B cell (primary cell): ENCODE measurements at places on chromosomes 3 and 15. TPM values are rescaled to one million over a fixed set of nuclear protein-coding genes. Genes with fewer than 3 reads are reported as not detected.
A peak's percentile ranks its signal among the peaks of the same experiment; 100 is the strongest.

- H3K36me3 ChIP-seq: no peaks in the 10 kb centered on the region
- peak within 1 kb of the TSS; percentile 89 for H3K27ac ChIP-seq
- H3K4me1 ChIP-seq: peaks cover 92% of the 10 kb centered on the region
- DNase-seq: peak; percentile 86
Observed at GRCh38 chr3:16513141-16514020, at the start of gene RFTN1. TSS of gene RFTN1 (minus strand) at chr3:16513699. CDS start at chr3:16493869, 19,830 bp downstream.

DNA sequence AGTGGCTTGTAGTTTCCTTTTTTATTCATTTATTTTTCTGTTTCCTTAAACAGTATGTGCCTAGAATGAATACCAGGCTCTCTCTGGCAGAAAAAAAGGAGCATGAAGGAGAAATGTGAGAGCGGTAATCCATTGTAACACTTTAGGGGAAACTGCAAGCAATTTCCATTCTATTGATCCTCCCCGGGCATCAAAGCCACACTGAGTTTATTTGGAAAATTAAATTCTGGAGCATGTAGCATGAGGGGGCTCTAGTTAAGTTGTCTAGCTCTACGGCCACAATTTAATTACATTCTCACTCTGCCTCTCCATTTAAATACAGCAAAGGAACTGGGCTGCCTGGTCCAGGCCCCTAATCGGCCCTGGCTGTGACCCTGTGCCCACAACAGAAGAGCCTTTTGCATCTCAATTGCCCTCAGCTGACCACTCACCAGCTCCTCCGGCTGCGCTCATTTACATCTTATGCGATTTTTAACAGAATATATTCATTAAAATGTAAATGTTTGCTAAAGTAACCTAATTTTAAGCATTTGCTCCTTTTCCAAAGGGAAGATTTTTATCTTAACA is 72.9 kb downstream of the MEGF11 start:
- no peak for DNase-seq
- H3K4me1 ChIP-seq: peaks cover 4% of the 10 kb centered on the region
- H3K36me3 ChIP-seq: no peaks in the 10 kb centered on the region
- no peak overlapping the region for H3K4me3 ChIP-seq

- no peak overlapping the region for H3K27ac ChIP-seq
- DNase-seq: no peak
- H3K36me3 ChIP-seq: no peaks in the 10 kb centered on the region
- H3K27me3 ChIP-seq: no peaks in the 10 kb centered on the region
- H3K4me1 ChIP-seq: no peaks in the 10 kb centered on the region
Observed at GRCh38 chr3:30804984-30805383, 89.5 kb downstream of the GADL1 start.

DNA sequence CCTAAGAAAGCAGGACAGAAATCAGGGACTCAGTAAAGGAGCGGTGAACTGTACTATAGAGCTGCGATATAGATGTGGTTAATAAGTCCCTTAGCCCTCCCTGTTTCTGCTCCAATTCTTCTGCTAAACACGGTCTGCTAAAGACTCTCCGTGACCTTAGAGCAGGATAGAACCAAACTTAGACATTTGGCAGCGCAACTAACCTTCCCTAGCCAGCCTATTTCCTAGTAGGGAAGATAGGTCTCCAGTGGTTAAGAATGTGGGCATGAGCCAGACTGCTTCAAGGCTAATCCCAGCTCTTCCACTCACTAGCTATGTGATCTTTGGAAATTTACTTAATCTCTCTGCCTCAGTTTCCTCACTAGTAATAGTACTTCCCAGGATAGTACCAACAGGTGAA is 193.6 kb upstream of the IL12A start:
- no peaks in the 10 kb centered on the region for H3K36me3 ChIP-seq
- H3K27me3 ChIP-seq: no peaks in the 10 kb centered on the region
- DNase-seq: no peak

- H3K4me3 ChIP-seq: no peak overlapping the region
- DNase-seq: no peak
- H3K36me3 ChIP-seq: no peaks in the 10 kb centered on the region
- H3K4me1 ChIP-seq: no peaks in the 10 kb centered on the region
- no peaks in the 10 kb centered on the region for H3K27me3 ChIP-seq
- H3K27ac ChIP-seq: no peak overlapping the region
Observed at GRCh38 chr15:99416191-99417188, 149.3 kb upstream of the MEF2A start.

- H3K4me1 ChIP-seq: no peaks in the 10 kb centered on the region
- no peak overlapping the region for H3K27ac ChIP-seq
- H3K36me3 ChIP-seq: no peaks in the 10 kb centered on the region
- H3K4me3 ChIP-seq: no peak overlapping the region
- H3K27me3 ChIP-seq: no peaks in the 10 kb centered on the region
Observed at GRCh38 chr3:87354398-87354797, 78.0 kb upstream of the POU1F1 start.

DNA sequence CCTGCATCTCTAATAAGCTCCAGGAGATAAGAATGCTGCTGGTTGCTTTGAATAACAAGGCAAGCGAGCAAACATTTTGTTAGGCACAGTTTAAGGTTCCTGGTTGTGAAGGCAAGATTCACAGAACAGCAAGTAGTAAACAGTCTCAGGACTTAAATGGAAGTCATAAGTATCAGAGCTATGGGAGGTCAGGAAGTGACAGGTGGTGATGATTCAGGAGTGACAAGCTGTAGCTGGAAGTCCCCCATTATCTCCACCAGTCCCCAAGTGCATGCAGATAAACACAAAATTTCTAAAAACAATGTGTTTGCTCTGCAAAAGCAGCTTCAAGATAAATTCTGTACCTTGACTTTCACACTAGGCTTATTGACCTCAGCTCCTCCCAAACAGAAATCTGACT is 3.3 kb downstream of the FETUB start:
- no peaks in the 10 kb centered on the region for H3K4me1 ChIP-seq
- no peak overlapping the region for H3K4me3 ChIP-seq
- H3K27ac ChIP-seq: no peak overlapping the region

- no peak overlapping the region for H3K4me3 ChIP-seq
- no peak for DNase-seq
- H3K36me3 ChIP-seq: no peaks in the 10 kb centered on the region
- H3K27ac ChIP-seq: no peak overlapping the region
- no peaks in the 10 kb centered on the region for H3K27me3 ChIP-seq
Observed at GRCh38 chr3:193996221-193996620, 139.7 kb upstream of the HES1 start.

DNA sequence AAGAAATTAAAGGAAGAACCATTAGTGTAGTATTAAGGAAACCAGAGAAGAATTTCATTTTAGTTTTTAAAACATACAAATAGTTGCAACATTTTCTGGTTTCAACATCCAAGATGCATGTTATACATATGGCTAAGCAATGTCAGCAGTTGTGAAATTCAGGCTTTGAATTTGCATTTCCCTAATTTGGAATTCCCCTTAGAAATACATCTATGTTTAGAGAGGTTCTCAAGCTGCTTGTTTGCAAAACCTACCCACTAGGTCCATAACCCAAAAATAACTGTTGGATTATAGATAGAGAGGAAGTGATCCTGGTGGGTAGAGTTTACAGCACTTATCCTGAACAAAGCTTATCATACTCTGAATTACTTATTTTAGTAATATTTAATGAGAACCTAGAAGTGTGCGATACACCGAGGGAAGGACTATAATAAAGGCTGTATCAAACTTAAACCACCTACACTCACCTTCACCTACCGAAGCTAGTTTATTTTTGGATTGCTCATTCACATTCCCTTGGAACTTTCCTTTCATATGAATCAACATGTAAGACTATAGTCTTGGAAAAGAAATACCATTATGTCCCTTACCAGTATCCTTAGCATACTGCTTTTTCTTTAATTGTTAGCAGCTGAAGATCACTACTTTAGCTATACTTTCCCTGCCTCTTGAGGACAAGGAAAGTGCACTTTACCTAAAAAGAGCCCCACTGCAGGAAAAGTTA is 60.6 kb downstream of the CHAC1 start:
- H3K4me1 ChIP-seq: peaks cover 9% of the 10 kb centered on the region
- no peak overlapping the region for H3K27ac ChIP-seq
- peak; percentile 38 for DNase-seq
- H3K4me3 ChIP-seq: no peak overlapping the region

DNA sequence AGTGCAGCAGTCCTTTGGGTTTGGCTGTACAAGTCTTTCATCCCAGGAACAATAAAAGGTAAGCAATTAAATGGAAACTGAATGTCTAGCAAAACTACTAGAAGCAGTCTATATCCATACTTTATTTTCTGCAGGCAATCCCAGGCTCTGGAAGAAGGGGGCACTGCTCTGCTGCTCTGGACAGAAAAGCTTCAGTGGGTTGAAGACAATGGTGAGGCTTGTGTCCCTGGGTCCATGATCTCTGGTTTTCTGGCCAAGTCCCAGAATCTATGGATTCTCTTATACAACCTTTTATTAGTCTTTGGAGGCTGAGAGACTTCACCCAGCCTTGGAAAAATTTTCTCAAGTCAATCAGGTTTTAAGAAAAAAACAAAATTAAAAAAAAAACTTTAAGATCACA is 35.6 kb downstream of the SCAP start:
- DNase-seq: no peak
- H3K4me3 ChIP-seq: no peak overlapping the region
- H3K36me3 ChIP-seq: peaks cover 51% of the 10 kb centered on the region
- H3K27me3 ChIP-seq: no peaks in the 10 kb centered on the region

DNA sequence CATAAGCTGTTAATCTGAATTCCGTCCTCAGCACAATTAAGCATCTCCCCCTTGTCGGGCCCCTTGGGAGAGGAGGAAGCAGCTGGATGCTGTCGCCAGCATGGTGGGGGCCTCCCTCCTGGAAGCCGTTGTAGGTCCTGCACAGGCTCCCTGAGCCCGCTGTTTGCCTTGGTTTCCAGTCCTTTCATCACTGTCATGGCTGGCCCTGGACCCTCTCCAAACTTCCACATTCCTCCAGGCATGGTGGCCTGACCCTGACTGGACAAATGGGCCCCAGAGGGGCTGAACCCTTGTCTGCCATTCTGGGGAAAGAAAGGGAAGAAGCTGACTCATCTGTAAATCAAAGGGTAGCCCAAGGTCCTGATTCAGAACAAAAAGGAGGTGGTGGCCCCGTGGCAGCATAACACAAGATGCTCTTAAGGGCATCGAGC is 300.5 kb upstream of the LRRFIP2 start:
- no peaks in the 10 kb centered on the region for H3K36me3 ChIP-seq
- DNase-seq: no peak
- H3K4me3 ChIP-seq: no peak overlapping the region
- H3K27me3 ChIP-seq: no peaks in the 10 kb centered on the region

DNA sequence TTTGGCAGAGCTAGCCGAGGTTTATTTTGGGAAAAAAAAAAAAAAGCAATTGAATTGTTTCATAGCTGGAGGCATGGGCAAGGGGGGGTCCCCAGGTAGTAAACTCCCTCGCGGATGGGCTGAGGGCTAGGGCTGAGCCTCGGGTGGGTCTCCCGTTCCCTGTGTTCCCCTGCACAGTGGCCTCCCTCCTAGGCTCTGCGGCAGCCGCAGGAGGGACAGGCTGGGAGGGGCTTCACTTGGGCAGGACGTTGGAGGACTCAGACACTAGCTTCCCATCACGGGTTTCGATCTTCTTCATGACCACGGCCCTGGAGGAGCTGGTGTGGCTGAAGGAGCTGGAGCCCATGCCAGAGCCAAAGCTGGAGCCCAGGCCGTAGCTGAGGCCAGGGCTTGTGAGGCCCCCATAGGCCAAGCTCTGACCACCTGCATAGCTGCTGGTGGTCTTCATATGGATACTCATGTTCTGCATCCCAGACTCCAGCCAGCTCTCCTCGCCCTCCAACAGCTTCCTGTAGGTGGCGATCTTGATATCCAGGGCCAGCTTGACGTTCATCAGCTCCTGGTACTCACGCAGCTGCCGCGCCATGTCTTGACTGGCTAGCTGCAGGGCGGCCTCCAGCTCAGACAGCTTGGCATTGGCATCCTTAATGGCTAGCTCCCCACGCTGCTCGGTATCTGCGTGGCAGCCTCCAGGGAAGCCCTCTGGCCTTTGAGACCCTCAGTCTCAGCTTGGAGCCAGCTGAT is 64.0 kb upstream of the CDAN1 start:
- H3K27me3 ChIP-seq: no peaks in the 10 kb centered on the region
- no peak for DNase-seq
- no peaks in the 10 kb centered on the region for H3K4me1 ChIP-seq
- no peaks in the 10 kb centered on the region for H3K36me3 ChIP-seq

- H3K27ac ChIP-seq: no peak overlapping the region
- no peak overlapping the region for H3K4me3 ChIP-seq
Observed at GRCh38 chr3:95750097-95750496, 1064.3 kb upstream of the EPHA6 start.

GRCh38 chr3:137347132-137347531 is 389.3 kb downstream of the IL20RB start:
- H3K27ac ChIP-seq: no peak overlapping the region
- H3K36me3 ChIP-seq: no peaks in the 10 kb centered on the region
- H3K4me3 ChIP-seq: no peak overlapping the region
- no peaks in the 10 kb centered on the region for H3K4me1 ChIP-seq
- DNase-seq: no peak

DNA sequence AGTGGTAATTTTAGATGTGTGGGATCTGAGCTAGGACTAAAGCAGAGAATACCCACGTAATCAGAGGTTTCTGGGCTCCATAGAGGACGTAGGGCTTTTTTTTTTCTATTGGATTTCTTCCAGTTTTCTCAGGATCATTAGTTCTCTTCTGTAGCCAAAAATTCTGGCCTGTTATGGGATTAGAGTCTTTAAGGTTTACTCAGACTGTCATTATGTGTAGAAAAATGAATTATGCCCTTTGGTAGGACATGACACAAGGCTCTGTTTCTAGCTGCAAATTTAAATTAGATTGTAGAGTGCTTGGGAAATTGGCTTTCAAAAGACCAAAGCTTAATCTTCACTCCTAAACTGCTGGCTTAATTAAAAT is 1.9 kb downstream of the SETD5 start:
- peaks cover 53% of the 10 kb centered on the region for H3K4me1 ChIP-seq
- H3K27ac ChIP-seq: peak overlapping the region; percentile 95
- peaks cover 6% of the 10 kb centered on the region for H3K36me3 ChIP-seq

DNA sequence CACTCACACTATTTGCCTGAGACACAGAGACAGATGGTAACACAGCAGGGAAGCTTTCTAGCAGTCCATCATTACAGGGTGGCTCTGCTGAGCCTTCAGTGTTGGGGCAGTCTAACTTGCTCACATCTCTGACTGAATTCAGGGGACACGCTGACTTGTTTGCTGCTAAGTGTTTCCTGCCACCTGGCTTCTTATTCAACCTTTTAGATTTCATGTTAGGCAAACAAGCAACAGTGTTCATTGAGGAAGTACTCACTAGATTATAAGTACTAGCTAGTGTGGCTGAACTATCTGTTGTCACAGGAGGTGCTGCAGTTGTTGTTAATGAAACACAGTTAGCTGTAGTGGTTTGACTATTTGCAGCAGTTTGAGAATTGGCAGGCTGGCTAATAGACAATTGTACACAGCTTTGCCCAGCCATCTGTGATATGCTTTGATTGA is 37.3 kb downstream of the USF3 start:
- peak overlapping the region; percentile 11 for H3K4me3 ChIP-seq
- peaks cover 2% of the 10 kb centered on the region for H3K36me3 ChIP-seq
- peak; percentile 73 for DNase-seq
- H3K4me1 ChIP-seq: peaks cover 81% of the 10 kb centered on the region
- H3K27me3 ChIP-seq: no peaks in the 10 kb centered on the region

Gene PLXNA1
- polyA plus RNA-seq: 6.7 and 10.5 TPM in 2 replicates

Gene P2RY12
- 0.17 and 0.42 TPM in 2 replicates for polyA plus RNA-seq

Gene SLC22A13
- polyA plus RNA-seq: 0.31 TPM in 1 of 2 replicates, not detected in the other

Gene ECE2
- polyA plus RNA-seq: not detected in 2 replicates

Gene RASGRF1
- 0.78 and 1.0 TPM in 2 replicates for polyA plus RNA-seq
